ENCODE measurements at places on chromosomes 16 and 17. TPM values are rescaled to one million over a fixed set of nuclear protein-coding genes. Genes with fewer than 3 reads are reported as not detected.

GRCh38 chr17:20184977-20185619 lies 175.9 kb downstream of the SPECC1 start:
- DNase-seq = no peak

- no peak for DNase-seq
Measured at GRCh38 chr16:48323783-48324775, 61.1 kb downstream of the SIAH1 start.

- no peak for DNase-seq
Measured at GRCh38 chr17:39751016-39751543, 13.3 kb downstream of the GRB7 start.

DNA sequence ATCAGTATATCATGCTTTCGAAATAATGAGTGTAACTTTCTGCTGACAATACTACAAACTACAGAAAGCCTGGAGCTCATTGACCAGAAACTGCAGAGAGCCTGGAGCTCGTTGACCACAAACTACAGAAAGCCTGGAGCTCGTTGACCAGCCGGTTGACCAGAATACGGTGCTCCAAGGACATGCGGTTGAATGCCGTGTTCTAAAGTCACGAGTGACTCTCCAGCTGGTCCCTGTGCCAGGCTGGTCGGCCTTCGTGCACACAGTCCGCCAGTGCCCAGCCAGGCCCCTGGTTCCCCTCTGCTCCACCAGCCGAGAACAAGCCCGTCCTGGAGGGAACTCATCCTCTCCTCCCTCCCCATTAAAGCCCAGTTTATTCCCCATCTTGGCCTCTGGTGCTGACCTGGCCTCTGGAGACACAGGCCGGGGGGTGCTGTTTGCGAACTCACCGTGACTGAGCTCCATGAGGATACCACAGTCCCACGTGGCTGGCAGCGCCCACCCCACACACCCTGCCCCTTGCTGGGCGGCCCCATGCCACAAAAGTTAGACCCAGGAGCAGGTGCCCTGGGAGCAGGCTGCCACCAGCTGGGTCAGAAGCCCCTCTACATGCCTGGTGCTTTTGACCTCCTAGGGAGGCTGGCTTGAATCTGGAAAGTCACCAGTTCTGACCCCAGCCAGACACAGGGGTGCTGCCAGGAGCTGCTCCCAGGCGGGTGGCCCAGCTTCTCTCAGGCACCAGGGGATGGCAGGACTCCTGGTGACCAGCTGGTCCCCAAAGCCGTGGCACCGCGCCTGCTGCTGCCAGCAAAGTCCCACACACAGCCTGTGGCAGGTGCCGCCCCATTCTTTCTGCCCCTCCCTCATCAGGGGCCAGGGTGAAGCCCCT lies 15.5 kb upstream of the CDH15 start:
- no peak for DNase-seq

DNA sequence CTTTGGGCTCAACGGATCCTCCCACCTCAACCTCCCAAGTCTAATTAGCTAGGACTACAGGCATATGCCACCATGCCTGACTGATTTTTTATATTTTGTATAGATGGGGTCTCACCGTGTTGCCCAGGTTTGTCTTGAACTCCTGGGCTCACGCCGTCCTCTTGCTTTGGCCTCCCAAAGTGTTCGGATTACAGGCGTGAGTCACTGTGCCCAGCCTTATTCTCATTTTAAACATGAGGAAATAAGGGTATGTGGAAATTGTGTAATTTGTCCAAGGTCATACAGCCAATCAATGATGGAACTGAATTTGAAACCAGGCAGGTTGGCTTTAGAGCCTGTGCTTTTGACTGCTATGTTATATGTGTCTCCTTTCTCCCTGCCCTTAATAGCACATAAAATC lies 27.4 kb upstream of the AQP8 start:
- DNase-seq = no peak

DNA sequence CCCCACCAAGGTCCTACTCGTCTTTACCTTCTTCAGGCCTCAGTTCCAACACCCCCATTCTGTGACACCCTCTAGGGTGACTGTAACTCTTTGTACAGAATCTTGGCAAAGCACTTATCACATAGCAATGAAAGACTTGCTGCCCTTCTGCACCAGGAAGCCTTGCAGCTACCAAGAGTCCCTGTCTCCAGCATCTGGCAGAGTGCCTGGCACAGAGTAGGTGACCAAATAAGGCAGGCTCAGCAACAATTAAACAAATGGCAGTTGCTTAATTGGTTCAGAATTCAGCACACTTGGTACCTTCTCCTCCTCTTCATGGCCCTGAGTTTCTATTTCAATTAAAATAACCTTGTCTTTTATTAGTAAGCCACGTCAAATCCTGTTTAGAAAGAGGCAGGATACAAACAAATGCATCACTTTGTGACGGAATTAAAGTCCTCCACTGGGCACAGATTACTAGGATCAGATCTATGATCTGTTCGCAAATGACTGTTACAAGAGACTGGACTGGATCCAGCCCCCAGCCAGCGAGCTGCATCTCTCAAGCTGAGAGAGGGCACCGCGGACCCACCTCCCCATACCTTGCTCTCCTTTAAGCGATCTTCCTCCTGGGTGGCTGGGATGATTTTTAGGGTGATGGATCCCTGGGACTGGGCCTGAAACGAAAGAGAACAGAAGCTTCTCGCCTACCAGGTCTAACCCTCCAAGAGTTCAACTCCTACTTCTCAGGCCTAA lies 9.4 kb downstream of the MPP3 start:
- no peak for DNase-seq

GRCh38 chr16:17053536-17054160 lies 417.1 kb downstream of the XYLT1 start:
- no peak for DNase-seq

GRCh38 chr17:57605675-57606105 lies 139.4 kb downstream of the CCDC182 start:
- DNase-seq = no peak

DNA sequence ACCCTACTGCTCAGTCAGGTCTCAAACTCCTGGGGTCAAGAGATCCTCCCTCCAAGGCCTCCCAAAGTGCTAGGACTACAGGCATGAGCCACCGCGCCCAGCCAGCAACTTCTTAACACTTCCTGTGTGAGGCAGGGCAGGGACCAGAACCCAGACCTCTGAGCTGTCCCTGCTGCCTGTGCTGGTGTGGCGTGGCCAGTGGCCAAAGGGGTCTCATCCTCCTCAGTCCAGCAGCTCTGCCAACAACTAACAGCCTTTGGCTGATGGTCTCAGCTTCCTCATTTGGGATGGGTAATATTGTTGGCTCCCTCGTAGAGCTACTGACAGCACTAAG lies 1.4 kb upstream of the LLGL1 start:
- DNase-seq = no peak

- DNase-seq = no peak
Measured at GRCh38 chr16:74842413-74842812, 67.8 kb upstream of the FA2H start.

GRCh38 chr17:34765291-34765690 lies 185.9 kb downstream of the TMEM132E start:
- no peak for DNase-seq

DNA sequence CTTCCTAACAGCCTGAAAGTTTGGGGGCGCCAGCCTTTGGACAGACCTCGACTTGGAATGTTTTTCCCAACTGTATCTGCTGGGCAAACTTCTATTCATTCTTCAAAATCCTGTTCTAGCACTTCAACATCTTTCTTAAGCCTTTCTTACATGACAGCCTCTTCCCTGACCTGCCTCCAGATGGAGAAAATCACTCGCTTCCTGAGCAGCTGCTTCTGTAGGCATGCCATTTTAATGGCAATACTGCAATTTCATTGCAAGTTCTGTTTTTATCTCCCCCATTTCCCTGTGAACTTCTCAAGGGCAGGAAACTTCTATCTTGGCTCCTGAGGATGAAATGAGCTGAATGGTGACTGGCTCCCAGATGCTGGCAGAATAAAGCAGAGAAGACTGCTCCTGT lies 128.8 kb upstream of the ASIC2 start:
- DNase-seq = no peak

GRCh38 chr16:21314339-21314738 lies 36.2 kb upstream of the CRYM start:
- no peak for DNase-seq

GRCh38 chr17:61468263-61468907 lies 16.2 kb downstream of the TBX4 start:
- no peak for DNase-seq

GRCh38 chr16:10806698-10807097 lies 11.9 kb downstream of the TVP23A start:
- no peak for DNase-seq

- no peak for DNase-seq
Measured at GRCh38 chr17:40331743-40332641, 23.0 kb downstream of the RARA start.

DNA sequence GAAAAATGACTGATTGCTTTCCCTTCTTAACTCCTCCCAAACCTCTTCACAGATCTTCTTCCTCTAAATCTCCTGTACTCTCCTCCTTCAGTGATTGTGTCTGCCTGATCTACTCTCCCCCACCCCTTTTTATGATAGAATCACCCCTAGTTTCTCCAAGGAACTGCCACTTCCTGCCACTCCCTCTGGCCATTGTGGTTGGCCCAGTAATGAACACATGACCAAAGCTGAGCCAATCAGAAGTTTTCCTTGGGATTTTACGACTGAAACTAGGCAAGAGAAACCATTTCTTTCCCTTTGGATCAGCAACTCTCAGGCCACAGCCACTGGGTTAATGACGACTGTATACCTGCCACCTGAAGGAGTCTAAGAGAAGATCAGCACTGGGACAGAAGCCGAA lies 15.9 kb downstream of the IRX3 start:
- no peak for DNase-seq

DNA sequence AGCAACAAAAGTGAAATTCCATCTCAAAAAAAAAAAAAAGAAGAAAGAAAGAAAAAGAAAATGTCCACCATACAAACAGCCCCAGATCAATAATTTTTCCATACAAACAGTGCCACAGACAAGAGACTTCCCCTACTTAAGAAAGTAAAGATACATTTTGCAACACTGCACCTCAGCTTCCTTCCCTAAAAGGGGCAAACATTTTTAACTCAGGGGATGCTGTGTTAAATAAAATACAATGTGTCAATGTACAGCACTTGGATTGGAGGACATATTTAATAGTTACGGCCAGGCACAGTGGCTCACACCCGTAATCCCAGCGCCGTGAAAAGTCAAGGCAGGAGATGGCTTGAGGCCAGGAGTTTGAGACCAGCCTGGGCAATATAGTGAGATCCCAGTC lies 22.3 kb downstream of the MYH11 start:
- DNase-seq = no peak

DNA sequence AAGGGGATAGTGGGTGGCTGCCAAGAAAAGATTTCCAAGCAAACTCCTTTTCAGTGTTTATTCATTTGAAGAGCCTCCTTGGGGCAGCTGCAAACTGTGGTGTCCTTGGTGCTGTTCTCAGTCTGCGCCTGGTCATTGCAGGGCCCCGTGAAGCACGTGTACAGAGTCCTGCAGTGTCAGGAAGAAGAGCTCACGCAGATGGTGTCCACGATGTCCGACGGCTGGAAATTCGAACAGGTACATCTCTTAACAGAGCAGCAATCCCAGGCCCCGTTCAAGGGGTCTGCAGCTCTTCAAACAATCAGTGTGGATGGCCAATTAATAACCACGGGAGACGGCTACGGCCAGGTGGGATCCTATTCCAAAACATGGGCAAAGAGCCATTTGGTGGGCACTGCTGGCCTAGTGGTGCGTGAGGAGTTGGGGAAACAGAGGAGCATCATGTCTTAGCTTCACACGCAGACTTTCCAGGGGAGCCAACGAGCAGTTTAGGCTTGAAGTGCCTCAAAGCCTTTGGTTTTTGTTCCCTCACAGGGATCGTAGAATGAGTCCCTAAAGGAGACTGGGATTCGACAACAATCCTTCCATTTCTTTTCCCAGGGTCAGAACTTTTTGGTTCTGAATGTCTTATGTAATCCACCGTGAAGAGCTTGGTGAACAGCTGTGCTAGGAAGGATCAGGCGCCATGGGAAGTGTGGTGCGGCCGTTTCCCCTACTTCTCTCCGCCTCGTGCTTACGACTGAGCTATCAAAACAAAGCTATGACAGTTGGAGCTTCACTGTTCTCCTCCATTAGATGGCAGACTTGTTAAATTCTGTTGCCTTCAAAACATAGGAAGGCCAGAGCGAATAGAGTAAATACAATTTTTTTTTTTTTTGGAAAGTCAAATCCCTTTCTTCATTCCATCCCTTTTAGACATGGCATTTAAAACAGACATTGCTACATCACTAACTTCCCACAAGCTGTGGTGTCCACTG lies 12.6 kb downstream of the KCTD2 start:
- no peak for DNase-seq

GRCh38 chr17:55484575-55484974 lies 26.7 kb downstream of the SMIM36 start:
- DNase-seq = no peak

GRCh38 chr17:57511475-57512123 lies 233.5 kb downstream of the CCDC182 start:
- DNase-seq = no peak

GRCh38 chr17:27323538-27324215 lies 29.8 kb downstream of the WSB1 start:
- DNase-seq = no peak

DNA sequence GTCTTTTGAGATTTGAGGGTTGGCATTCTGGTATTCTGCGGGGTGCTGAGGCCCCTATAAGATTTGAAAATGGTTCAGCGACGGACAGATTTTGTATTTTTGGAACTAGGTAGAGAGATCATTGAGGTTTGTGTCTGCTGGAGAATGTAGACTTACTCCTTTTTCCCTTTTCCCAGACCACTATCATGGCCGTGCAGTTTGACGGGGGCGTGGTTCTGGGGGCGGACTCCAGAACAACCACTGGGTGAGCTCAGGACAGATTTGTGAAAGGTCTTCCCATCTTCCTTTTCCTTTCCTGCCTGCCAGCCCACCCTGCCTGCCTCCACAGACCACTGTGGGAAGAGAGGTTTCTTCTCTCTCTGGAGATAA lies 572 bp downstream of the PSMB6 start:
- peak; percentile 34 for DNase-seq

GRCh38 chr17:68054296-68054900 lies 18.9 kb downstream of the KPNA2 start:
- DNase-seq = no peak

- peak; percentile 73 for DNase-seq
Measured at GRCh38 chr17:39197380-39198185, at the start of gene CACNB1. TSS of gene CACNB1 (minus strand) at chr17:39197669. CDS start at chr17:39197495, 174 bp downstream.

GRCh38 chr17:336110-337021 lies 16.2 kb downstream of the RPH3AL start:
- DNase-seq = no peak

CARD14 gene
- total RNA-seq = 0.19 TPM

TEX2 gene
- 14.7 TPM for total RNA-seq

CPHXL2 gene
- total RNA-seq = not detected

VPS25 gene
- total RNA-seq = 58.4 TPM

SEC14L5 gene
- not detected for total RNA-seq

MRPL10 gene
- 84.1 TPM for total RNA-seq

CCL16 gene
- not detected for total RNA-seq

KCNH4 gene
- total RNA-seq = 0.54 TPM

TP53TG3D gene
- total RNA-seq = 0.77 TPM

THUMPD1 gene
- 42.5 TPM for total RNA-seq

SHCBP1 gene
- total RNA-seq = 39.8 TPM

WNK4 gene
- total RNA-seq = 1.7 TPM

SPAG7 gene
- total RNA-seq = 94.6 TPM

CACNB1 gene
- total RNA-seq = 26.6 TPM

CA10 gene
- not detected for total RNA-seq

C16orf86 gene
- 2.1 TPM for total RNA-seq
